Putamen (tissue), 1 donor: ENCODE measurements at places on chromosomes 1 and 21.
A peak's percentile ranks its signal among the peaks of the same experiment; 100 is the strongest.

DNA sequence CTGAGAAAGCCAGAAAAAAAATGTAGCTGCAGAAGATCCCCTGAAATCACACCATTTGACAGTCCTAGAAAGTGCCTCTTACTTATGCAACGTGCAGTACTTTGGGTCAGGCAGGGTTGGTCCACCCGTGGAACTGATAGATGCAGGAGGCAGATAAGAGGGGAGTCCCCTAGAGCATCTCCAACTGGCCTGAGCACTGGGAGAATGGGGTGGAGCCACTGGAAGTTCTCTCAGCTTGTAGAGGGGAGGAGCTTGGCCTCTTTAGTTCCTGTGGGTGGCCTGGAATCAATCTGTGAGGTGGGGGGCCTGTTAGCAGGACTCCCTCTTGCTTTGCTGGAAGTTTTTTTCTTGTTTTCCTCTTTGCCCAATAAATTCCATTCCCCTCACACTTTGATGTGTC lies 335.7 kb upstream of the NCAM2 start:
- DNase-seq: no peak

DNA sequence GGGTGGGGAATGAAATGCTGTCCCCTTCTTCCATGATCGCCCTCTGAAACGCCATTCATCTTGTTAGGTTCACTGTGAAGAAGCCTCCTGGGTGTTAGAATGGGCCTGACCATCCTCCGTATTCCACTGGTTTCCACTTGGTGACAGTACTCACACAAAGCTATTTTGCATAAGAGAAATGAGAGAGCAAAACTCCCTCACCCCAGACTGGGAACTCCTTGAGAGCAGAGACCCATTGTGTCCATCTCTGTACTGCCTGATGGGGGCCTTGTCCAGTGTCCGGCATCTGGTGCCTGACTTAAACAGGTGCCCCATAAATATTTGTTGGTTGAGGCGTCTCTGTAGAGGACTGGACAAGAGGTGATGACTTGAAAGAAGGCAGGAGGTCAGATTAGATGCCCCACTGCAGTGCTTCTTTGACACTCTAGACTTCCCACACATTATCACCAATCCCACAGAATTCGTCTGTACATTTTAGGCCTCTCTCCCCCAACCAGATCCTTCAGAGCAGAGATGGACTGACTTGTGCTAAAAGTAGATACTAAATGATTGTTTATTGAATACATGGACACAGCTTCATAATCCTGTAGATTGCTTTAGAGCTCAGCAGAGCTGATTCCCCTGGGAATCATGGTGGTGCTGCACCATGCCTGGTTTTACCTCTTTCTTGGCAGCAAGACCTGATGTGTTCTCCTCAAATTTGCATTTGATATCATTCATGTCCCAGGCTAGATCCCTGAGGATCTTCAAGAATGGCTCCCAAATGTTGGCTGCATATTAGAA lies 22.4 kb upstream of the KCNA2 start:
- no peak for DNase-seq

- no peak for DNase-seq
Observed at GRCh38 chr1:156959414-156959813, 39.0 kb downstream of the LRRC71 start.

DNA sequence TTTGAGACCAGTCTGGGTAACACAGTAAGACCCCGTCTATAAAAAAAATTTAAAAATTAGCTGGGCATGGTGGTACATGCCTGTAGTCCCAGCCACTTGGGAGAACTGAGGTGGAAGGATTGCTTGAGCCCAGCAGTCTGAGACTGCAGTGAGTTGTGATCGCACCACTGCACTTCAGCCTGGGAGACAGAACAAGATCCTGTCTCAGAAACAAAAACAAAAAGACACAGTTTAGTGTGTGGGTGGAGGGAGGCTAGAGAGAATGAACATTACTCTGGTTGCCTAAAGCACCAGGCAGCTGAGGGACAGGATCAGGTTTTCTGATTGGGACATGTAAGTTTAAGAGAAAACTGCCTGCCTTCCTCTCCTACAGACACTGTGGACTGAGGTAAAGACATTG lies 42.3 kb downstream of the VAMP4 start:
- no peak for DNase-seq

GRCh38 chr1:119651641-119652040 lies 3.6 kb upstream of the ZNF697 start:
- DNase-seq: no peak

DNA sequence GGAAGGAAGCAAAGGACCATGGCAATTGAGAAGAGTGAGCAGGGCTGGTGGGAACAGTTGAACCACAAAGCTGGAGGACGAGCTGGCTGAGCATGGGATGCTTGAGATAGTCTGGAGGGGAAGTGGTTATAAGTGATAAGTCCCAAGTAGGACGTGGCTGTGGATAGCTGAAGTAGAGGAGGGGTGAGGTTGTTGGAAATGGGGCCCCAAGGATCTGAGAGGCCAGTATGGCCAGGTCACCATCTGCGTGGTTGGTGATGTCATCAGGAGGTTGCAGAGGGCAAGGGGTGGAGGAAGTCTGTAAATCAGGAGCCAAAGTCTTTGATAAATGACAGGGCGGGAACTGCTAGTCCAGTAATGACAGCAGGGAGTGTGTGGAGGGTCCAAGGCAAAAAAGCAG lies 11.0 kb upstream of the REN start:
- no peak for DNase-seq

- no peak for DNase-seq
Observed at GRCh38 chr1:160981584-160982411, 27.2 kb upstream of the ITLN2 start.

GRCh38 chr1:22266141-22266540 lies 123.2 kb upstream of the WNT4 start:
- no peak for DNase-seq

DNA sequence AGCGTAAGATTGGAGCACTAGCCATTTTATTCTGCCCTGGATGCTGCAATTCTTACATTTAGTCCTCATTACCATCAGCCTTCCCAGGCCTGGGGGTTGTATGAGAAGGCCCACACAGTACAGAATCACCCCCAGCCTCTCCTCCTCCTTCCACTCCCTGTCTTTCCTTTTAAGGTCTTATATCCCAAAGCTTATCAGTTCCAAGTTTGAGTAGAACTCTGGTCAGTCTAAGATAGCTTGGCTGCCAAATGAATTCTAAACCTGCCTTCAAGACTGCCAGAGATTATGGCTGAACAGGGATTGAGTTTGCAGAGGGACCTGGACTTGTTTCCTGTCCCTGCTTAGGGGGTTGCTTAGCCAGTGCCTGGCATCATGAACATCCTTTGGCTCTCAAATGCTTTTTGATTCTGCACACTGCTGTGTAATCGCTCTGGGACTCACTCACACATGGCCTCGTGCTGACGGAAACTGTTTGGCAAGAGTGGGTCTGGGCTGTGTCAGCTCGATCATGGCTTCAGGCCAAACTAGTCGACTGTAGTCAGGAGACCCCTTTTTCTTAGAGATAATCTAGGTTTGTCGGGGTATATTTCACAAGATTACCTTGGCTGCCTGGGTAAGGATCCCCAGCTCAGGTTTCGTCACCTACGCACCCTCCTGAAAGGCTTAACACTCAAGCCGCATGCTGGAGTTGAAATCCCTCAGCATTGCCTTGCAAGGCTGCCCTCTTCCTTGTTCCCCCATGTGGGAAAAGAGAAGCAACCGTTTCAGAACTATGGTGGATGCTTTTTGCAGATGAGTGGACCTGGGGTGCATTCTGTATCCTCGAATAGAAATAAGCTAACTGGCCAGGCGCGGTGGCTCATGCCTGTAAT lies 252.6 kb downstream of the NFIA start:
- peak; percentile 35 for DNase-seq

DNA sequence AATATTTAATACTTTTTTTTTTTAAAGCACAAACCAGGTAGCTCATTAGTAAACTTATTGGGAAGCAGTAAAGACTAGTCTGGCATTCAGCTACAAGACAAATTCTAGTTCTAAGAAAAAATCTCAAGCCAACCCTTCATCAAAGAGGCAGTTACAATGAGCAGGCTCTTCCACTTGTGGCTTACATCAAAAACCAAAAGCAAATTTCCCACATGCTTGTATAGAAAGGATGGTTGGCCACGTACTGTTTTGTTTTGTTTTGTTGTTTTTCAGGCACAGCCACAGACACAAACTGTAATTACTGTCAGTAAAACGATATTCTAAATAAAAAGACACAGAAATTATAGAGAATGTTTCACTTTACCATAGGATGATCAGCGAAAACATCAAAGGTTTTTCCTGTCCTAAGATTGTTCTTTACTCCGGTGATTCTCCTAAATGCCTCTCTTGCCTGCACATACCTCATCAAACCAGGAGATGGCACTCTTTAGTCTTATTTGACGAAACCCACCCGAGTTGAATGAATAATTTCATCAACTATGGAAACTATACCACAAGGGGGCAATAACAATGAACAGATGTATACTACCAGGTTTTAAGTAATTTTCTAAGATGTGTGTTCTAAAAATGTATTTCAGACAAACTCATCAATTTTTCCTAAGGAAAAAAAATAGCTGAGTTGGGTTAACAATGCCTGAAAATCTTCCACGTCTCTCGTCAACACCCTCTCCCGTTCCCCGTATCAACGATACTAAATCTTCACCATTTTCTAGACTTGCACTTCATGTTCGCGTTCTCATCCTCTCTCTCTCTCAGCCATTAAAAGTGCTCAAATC lies 26.9 kb downstream of the RPL5 start:
- DNase-seq: peak; percentile 89

DNA sequence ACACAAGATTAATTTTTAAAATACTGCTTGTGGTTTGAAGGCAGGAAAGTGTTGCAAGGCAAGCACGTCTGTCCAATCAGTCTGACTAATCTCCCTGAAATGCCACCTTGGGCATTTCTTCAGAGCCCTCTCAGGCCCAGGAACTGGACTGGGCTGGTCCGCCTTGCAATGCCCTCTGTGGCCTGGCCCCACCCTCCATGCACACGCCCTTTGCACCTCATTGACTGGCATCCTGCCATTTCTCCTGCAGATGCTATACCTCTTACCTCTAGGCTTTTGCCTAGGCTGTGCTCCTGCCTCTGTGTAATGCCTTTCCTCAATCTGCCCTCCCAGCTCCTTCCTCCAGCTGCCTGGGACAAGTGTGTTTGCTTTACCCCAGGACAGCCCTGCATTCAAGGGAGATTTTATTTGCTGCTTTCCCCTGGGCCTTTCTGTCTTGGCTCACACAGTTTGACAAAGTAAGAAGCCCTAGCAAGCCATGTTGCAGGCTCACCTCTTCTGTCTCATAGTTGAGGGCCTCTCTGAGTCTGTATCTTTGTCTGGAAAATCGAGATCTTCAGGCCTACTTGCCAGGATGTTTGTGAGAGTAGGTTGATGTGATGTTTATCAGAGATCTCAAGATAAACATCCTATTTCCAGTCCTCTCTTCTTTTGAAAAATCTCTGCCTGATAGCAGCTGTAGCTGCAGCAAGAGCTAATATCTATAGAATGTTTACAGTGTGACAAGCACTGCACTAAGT lies 149.2 kb upstream of the JUN start:
- DNase-seq: no peak

DNA sequence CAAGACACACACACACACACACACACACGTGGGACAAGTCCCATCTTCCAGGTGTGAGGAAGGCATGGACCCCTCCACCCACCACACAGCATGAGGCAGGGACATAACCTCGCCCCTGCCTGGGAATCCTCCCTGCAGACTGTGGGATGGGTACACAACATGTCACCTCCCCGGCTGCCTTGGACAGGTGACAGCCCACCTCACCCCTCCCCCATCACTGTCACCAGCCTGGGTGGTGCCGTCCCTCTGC lies 40.7 kb downstream of the AHDC1 start:
- DNase-seq: no peak

DNA sequence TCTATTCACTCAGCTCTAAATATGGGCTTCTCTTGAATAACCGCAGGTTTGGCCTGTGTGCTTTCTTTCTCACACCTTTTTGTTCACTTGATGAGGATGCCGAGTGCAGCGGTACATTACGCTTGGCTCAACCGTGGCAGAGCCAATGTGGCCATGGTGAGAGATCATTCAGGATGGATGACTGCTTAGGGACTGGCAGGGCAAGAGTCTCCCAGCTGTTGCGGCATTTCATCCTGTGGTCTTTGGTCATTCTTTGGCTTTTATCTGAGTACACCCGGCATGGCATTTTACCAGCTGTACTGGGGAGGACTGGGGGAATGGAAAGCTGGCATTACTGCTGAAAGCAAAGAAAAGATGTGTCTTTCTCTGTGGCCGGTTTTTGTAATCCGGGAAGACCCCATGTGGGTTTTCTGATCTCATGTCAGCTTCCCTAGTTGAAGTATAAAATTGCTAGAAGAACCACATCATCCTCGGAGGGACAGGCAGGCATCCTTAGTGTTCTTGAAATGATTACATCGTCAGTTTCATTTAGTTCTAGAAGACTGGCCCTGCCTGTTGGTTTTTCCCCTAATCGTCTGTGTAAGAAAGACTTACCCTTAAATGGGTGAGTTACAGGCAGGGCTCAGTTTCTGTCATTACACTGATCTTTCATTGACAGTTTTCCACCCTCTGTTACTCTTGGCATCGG lies 15.1 kb downstream of the PCP4 start:
- no peak for DNase-seq

DNA sequence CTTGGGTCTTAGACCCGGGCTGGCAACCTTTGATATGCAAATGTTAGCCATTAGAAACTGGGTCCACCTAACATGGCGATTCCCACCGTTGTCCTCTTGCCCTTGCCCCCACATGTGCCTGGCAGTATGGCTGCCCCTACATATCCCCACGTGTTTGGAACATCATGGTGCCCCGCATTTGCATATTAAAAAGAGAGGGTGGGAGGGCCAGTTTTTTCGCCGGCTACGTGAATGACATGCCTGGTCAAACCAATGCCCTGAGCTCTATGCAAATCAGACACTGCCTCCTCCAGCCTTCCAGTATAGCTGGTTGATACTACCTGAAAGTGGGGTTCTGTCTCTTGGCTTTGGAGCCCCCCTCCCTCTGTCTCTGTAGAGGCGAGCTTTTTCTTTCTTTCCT lies 133.0 kb downstream of the CDC42BPA start:
- DNase-seq: no peak

DNA sequence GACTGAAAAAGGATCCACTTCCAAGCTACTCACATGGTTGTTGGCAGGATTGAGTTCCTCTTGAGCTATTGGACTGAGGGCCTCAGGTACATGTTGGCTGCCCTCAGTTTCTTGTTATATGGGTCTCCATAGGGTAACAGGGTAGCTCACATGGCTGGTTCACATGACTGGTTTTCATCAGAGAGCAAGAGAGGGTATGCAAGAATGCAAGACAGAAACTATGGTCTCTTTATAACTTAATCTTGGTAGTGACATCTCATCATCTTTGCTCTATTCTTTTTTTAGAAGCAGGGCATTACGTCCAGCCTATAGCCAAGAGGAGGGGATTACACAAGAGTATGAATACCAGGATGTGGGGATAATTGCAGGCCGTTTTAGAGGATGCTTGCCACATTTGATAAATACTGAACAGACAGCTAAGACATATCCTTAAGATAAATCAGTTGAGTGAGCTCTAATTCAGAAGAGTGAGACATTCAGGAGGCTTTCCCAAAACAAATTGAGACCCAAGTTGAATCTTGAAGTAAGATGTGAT lies 100.2 kb downstream of the HMCN1 start:
- DNase-seq: no peak

- no peak for DNase-seq
Observed at GRCh38 chr1:114323959-114324661, 170.4 kb upstream of the SYT6 start.

GRCh38 chr21:30932686-30933085 lies 51.3 kb upstream of the KRTAP11-1 start:
- DNase-seq: no peak
